RWPE1 (cell line): ENCODE measurements at places on chromosomes 6 and 20.

GRCh38 chr6:45115696-45116095, 212.4 kb upstream of the RUNX2 start:
- DNase-seq = no peak

GRCh38 chr6:154356690-154357089, at the start of gene IPCEF1:
IPCEF1 (minus strand) TSS chr6:154356803; CDS start chr6:154265947, 90,856 bp downstream.
- DNase-seq = no peak

GRCh38 chr20:46172961-46173536, 54.9 kb downstream of the CD40 start:
- no peak for DNase-seq

DNA sequence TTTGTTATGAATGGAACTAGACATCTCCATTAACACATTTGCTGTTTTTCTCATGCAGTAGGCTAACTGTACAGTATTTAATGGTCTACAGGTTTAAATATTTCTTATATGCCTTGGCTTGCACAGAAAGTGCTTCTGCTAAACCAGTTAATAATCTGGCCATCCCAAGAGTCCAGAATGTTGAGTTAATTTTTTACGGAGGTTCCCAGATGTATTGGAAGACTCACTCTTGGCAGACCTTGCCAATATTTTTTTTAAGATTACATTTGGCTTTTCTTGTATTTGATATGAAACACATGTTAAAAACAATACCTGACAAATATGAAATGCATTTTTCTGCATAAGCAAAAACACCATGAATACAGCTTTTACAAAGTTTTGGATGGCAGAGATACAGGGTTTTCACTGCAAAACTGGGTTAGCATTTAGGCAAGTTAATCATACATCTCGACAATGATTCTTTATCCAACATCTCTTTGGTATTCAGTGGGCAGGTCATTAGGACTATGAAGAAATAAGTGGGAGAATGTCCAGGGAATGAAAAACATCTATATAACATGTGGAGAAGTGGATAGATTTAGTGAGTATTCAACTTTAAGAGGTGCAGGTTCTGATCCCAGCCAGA, 94.0 kb downstream of the SGK1 start:
- no peak for DNase-seq

GRCh38 chr20:8414586-8415274, 282.7 kb downstream of the PLCB1 start:
- DNase-seq = peak; percentile 64

GRCh38 chr6:115133790-115134189, 791.0 kb upstream of the HS3ST5 start:
- DNase-seq = no peak

- no peak for DNase-seq
These were observed 28.4 kb downstream of the SYNDIG1 start for GRCh38 chr20:24497851-24498250.

DNA sequence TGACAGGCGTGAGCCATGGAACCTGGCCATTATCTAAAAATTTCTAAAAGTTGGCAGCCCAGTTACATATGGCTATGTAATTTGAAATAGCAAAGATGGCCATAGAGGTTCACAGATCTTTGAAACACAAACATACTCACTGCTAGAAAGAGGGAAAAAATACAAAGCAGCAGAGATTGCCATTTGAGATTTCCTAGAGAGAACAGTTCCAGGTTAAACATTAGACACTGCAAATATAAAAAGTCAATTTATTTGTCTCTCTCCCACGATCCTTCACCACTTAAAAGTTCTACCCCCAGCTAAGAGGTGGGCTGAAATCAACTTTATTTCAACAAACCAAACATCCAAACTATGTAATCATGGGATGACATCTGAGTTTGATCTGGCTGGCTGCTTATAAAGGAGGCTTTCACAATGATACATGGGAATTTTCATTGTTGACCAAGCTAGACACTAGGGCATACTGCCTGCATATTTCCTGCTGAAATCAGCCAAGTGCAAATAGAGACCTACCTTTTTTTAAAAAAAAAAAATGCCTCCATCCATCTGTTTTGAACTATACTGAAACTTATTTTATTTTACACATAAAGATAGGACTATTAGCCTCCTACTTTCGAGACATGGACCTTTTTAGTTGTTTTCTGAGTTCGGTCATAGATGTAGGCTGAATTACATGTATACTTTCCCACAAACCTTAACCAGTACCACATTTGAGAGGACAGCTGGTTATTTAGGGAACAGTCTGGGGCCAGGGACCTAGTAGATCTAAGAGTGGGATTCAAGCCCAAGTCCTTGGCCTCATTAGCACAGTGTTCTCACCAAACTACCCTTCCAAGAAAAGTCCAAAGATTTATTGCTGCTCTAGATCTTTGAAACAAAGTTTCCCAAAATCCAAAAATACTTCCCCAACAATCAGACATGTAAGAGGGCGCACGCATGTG, 16.6 kb downstream of the DCDC2 start:
- DNase-seq = no peak

- DNase-seq = no peak
These were observed 267.4 kb upstream of the TAB2 start for GRCh38 chr6:149050160-149050559.

- no peak for DNase-seq
These were observed 68.2 kb downstream of the PHIP start for GRCh38 chr6:79009819-79010218.

DNA sequence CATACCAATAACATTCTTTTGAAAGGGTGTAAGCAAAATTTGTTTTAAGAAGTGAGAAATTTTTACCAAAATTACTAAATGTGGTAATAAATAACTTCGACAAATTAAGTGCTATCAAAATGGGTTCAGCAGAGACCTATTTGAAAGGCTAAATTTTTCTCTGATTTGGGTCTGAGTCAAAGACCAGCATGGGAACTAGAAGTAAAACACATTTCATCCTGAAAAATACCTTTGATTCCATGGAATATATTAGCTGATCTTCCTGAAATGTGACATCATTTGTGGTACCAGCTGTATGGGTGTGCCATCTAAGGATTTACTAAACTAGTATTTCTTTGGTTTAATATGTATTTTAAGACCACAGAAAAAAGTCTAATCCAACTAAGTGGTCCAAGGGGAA, 63.6 kb downstream of the BLOC1S5 start:
- no peak for DNase-seq

DNA sequence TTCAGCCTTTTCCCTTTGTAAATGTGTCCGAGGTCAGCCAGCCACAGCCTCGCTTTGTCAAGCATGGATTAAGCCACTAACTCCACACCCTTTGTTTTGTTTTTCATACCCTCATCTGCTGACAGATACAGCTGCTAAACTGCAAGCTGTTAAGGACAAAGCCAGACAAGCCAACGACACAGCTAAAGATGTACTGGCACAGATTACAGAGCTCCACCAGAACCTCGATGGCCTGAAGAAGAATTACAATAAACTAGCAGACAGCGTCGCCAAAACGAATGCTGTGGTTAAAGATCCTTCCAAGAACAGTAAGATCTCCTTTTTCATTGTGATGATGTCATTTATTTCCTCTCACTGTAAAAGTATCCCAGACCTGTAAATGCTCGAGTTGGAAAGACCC, 269.3 kb downstream of the ARHGAP18 start:
- DNase-seq = no peak

DNA sequence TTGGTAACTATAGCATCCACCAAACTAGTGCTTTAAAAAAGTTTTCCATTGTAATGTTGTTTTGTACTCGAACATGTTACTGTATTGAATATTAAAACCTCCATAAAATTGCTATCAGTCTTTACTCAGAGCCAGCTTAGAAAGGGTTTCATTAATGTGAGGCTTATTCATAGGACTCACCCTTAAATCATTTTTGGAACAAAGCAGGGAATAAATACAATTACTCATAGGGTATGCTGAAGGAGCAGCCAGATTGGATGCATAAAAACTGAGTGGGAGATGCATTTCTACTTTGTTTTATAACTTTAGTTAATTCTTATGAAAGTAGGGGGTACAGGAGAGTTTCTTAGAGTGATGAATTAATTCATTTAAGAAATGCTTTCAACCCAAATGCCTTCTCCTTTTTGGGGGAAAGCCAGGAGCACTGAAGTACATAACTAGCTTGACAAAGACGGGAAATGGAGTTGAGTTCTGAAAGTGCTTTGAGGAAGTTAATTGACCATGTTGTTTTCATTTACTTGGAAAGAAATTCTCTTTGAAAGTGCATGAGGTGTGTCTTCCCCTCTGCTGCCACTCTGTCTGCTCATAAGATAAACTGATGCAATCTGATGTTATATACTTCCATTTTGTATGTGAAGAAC, 90.3 kb downstream of the RNF144B start:
- DNase-seq = no peak

DNA sequence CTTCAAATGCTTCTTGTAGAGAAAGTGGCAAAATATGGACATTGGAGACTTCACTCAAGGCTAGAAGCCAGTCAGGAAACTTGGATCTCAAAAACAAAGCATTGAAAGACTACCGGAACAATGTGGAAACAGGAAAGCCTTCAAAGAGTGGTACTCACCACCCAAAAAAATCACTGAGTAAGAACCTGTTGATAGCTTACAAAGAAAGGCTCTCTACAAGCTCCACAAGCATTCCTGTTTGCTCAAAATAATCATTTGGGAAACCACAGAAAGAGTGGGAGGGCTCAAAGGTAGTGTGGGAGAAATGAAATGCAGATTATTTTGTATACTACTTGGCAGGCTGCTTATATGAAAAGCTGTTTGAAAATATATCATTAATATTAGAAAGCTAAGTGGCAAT, 9.5 kb upstream of the DST start:
- peak; percentile 24 for DNase-seq

DNA sequence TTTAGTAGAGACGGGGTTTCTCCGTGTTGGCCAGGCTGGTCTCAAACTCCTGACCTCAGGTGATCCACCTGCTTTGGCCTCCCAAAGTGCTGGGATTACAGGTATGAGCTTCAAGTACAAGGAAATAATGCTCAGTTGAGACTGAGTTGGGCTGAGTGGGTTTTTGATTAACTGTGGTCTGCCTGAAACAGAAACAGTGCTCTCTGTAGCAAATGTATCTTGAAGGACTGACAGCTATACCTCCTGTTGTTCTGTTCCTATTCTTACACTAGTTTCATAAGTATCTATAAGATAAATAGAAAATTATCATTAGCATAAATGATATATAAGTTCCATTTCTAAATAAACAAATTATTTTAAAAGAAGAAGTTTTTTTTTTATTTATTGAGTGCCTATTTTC, 142.8 kb upstream of the PTPRK start:
- no peak for DNase-seq

- no peak for DNase-seq
These were observed 156.6 kb downstream of the KLHL32 start for GRCh38 chr6:97081010-97081590.

DNA sequence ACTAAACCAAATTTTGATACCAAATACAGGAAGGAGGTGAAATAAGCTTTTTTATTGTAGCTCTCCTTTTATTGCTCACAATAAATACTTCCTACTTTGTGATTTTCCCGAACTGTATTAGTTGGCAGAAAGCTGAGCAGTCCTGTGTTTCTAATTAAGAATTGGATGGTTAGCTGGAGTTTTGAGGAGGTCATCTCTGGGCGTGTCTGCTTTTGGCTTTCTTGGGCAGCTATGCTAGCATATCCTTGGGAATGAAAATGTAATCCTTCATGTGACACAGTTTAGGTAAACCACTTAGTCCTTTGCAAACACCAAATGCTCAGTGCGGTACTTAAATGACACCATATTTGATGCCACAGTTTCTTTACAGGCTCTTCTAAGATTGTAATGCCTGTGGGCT, 67.5 kb downstream of the MTHFD1L start:
- no peak for DNase-seq

DNA sequence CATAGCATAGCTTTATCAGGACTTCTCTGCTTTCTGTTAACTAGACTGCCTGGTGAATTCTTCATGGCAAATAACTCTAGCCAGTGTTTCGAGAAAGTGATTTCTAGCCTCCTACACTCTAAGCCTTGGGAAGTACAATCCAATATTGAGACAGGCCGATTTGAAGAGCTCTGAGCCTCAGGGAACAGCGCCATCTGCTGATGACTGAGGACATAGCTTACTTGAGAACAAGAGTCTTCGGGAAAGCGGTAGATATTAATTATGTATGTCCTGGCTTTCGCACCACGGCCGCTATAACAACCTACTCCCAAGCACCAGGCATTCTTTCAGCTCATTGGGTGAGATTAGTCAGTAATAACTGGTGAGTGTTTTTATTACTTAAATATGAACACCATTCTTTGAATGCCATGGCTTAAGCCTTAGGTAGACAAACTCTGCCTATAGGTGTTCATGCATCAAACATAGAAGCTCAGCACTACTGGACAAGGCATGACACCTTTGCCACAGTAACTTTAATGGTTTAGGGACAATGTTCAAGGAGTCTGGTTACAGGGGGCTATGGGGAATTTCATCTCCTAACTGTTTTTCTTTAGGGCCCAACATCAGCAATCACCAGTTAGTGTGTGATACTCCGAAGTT, 518.6 kb downstream of the BMP2 start:
- DNase-seq = peak; percentile 65

GRCh38 chr20:59204165-59204894, 40.7 kb downstream of the ZNF831 start:
- DNase-seq = no peak

DNA sequence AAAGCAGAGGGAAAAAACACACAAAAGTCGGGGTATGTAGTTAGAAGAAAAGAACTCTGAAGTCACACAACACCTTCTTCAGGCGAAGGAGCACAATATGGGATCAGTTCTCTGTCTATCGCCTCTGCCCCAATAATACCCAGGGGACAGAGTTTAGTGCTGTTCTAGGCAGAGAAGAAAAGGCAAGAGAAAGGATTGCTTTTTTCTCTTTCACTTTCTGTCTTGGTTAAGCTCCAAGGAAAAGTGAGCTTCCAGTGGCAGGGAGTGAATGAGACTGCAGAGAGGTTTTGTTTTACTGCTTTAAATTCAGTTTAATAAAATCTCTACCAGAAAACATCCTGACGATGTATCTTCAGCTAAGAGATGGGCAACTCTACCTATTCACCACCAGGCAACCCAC, 86.6 kb upstream of the STXBP5 start:
- no peak for DNase-seq
